NCI-H2171 (cell line): ENCODE measurements at places on chromosomes 1 and 21.
A peak's percentile ranks its signal among the peaks of the same experiment; 100 is the strongest.

- no peak for DNase-seq
Measured at GRCh38 chr1:42941640-42942330, 16.9 kb downstream of the SLC2A1 start.

DNA sequence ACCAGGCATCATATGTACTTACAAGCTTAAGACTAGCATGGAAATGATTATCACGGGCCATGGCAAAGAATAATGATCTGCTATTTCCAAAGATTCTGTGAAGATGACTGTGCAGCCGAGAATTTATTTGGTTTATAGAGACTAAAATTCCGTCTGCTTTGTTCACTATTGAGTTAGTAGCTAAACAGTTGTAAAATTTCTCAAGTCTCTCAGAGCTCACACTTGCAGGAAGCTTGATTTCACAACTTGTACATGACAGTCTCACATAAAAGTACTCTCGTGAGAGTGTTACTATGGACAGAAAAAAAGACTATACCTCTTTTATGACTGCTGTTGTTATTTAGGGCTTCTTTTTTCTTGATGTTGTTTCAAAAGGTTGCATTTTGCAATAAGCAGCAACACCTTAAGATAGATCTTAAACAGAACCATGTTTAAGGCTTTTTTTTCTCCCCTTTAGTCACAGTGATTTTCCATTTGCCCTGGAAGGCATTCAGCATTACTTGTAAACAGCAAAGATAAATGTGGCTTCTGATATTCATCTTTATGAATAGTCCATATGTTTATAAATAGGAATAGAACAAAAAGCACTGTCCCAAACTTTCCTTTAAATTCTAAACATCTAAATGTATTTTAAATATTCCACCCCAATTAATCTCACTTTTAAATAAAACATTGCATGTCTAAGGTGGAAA is 24.8 kb downstream of the ST6GALNAC5 start:
- no peak for DNase-seq

- no peak for DNase-seq
Measured at GRCh38 chr1:212615201-212615470, 6.6 kb downstream of the ATF3 start.

- peak; percentile 68 for DNase-seq
Measured at GRCh38 chr1:220527908-220528678, at the start of gene MARK1. MARK1 (plus strand) TSS chr1:220528136; CDS start chr1:220528823, 687 bp downstream.

- peak; percentile 10 for DNase-seq
Measured at GRCh38 chr1:220803401-220804201, 16.9 kb downstream of the MTARC1 start.

GRCh38 chr1:182051938-182052337 is 9.6 kb downstream of the ZNF648 start:
- no peak for DNase-seq

- DNase-seq, result peak; percentile 83
Measured at GRCh38 chr1:36083635-36084496, at the start of gene TEKT2. TEKT2 (plus strand) TSS chr1:36084094; CDS start chr1:36084922, 828 bp downstream.

DNA sequence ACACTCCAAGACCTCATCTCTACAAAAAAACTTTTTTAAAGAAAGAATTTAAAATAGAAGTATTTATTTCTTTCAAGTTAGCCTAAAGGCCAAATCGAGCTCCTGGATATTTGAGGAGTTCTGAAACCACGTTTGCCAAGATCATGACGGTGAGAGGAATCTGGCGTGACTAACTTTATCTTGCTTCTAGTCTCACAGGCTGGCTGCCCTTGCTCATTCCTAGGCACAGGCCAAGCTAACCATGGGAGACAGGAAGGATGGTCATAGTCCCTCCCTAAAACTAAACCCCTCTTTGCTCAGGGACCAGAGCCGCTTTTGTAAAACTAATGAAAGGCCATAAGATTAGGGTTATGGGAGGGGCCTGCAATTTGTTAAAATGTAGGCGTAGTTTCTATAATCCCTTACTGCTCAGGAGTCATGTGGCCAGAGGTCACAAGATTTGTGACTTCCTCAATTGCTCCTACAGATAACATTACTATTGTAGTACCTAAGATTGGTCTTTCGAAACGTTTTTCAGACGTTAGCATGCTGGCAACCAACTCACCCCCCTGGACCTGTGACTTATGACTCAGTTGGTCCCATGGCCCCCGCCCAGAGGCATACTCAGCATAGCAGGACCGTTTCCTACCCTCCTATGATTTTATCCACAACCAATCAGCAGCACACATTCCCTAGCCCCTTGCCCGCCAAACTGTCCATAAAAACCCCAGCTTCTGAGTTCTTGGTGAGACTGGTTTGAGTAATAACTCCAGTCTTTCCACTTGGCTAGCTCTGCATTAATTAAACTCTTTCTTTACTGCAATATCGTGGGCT is 425.0 kb downstream of the SMYD3 start:
- no peak for DNase-seq

- DNase-seq, result no peak
Measured at GRCh38 chr1:14997646-14998276, 155.8 kb upstream of the TMEM51 start.

DNA sequence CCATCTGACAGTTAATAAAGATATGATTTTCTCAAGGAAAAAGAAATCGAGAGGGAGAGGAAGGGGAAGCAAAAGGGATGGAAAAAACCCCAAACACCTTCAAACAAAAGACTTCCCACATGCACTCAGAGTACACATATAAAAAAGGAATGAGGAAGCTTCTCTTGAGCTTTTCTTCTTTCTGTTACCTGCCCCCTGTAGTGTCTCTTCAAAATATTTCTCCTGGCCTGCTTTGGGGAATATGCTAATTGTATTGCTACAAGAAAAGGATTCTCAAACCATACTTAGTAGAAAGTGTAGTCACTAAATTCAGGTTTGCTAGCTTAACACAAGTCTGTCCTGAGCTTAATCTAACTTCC is 58.7 kb downstream of the KIF14 start:
- DNase-seq, result no peak
